ENCODE measurements at places on chromosomes 2 and 18.

DNA sequence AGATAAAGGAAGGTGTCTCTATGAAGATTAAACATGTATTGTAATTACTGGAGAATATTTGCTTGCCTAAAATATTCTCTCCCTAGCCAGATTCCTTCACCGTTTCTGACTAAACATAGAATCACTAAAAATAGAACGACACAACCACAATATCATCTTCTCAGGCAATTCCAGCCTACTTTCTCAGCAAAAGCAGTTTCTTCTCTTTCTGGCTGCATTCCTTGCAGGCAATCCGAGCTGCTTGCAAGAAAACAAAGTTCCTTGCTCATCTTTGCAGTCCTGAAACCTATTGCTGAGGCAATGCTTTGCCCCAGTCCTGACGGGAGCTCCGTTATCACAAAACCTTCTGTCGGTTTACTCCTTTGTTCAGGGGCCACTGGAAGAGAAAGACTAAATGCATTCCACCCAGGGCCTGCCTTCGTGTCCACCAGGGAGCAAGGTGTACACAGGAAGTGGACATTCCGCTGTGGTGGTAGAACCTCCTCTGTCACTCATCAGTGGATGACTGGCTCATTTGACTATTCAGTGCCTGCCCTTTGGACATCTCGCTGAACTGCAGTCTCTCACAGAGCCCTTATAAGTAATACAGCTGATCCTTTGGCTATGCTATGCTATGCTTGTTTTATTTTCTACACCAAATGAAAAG is 239.2 kb upstream of the DOK6 start:
- no peak for DNase-seq

DNA sequence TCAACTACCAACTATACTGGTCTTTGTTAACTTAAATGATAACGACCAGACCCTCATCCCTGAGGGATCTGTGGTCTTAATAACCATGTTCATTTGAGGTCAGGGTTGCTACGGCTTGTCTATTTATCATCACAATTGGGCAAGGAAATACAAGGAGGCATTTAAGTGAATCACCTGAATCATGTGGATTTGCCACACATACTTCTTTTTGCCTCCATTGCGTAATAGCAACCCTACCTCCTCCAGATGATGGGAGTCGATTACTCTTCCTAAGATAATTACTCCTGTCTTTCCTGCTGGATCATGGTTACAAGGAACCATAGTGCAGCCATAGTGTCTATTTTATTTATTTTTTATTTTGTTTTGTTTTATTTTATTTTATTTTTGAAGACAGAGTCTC is 42.2 kb downstream of the TAF4B start:
- no peak for DNase-seq

- no peak for DNase-seq
Measured at GRCh38 chr2:183564726-183565125, 440.5 kb downstream of the NUP35 start.

DNA sequence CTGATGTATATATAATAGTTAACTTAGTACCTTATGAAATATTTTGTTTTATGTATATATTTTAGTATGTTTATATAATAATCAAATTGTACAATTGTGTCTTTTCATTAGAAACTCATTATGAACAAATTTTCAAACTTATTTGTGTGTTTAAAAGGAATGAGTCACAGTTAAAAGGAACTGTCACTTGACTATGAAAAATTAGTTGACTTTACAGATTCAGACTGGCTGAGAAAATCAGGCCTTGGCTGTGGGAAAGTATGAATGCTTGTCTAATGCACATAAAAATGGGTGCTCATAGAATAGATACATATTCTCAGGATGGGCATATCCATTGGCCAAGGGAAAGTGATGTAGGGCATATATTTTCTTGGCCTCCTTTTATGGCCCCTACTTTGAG is 576.8 kb downstream of the SATB2 start:
- no peak for DNase-seq

- DNase-seq: no peak
Measured at GRCh38 chr18:12005538-12006487, 24.5 kb downstream of the IMPA2 start.

DNA sequence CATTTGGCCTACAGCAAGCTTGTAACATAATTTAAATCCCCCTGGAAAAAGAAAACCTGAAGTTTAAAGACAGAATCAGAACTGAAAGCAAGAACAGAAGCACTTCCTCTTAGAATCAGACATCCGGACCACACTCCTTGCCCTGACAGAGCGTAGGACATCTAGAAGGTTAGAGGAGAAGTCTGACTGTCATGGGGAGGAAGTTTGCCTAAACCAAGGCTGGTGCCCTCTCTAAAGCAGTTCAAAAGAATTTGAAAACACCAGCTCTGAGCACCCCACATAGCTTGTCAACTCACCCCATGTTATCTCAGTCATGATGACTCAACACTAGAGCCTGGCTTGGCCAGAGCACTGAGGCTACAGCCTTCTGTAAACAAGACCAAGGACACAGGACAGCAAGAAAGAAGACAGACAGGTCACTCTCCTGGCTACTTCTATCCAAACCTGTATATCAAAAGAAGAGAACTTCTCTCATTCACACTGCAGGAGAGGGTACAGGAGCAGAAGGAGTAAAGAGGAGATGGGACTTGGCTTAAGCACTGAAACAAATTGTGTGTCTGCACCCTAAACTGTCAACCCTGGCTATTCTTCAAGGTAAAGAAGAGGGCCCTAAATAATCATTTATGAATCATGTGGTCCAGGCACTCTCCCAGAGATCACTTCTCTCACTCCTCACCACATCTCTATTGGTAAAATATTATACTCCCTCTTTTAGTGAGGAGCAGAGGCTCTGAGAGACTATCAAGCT is 198.6 kb downstream of the MEMO1 start:
- peak; percentile 0 for DNase-seq

DNA sequence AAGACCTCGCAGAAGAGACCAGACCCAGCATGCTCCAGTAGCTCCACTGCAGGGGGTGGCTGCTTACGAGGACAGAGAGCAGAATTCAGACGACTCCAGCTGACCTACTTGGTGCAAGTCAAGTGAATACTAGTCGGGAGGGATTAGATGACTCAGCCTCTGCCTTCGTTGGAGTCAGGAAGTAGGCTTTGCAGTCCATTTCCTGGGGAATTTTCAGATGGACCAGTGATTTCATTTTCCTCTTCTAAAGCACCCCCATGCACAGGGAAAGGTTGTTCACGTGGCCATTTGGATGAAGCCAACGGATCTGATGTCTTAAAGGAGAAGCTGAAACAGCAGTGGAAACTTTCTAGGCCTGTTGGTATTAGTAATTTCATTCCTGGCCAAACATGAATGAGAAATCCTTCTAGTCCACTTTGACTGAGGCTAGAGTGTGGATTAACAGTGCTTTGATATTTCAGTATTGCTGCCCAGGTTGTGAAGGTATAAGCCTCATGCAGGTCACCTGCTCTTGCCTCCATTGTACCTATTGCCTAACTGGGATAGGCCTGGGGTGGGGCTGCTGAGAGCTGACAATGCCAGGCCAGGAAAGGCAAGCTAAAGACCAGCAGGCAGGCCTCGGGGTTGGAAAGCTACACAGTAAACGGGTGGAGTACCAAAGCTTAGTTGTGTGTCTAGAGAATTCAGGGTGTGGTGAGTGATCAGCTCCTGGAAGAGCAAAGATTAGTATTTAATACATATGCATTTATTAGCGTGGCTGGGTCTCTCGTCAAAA is 117.6 kb upstream of the FOSL2 start:
- no peak for DNase-seq

DNA sequence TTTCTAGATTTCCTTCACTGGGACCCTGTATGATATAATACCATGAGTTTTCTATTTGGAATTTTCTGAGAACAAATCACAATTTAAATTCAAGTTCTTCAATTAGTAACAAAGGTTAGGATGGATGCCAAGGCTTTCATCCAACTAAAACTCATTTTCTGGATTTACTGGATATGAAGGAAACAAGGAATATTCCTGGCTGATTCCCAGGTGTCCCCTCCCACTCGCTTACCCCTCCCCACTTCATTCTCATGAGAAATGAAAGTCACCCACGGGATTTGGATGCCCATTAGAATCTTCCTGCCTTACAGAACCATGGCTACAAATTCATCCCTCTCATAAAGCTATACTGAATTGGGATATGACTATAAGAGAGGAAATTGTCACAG is 40.0 kb downstream of the RNU4ATAC start:
- no peak for DNase-seq

GRCh38 chr2:14633461-14634181 is 1.1 kb downstream of the LRATD1 start:
- no peak for DNase-seq

GRCh38 chr2:112686348-112687217 is 34.2 kb upstream of the NT5DC4 start:
- no peak for DNase-seq

- DNase-seq: no peak
Measured at GRCh38 chr2:96952976-96953610, 33.3 kb downstream of the FAM178B start.

DNA sequence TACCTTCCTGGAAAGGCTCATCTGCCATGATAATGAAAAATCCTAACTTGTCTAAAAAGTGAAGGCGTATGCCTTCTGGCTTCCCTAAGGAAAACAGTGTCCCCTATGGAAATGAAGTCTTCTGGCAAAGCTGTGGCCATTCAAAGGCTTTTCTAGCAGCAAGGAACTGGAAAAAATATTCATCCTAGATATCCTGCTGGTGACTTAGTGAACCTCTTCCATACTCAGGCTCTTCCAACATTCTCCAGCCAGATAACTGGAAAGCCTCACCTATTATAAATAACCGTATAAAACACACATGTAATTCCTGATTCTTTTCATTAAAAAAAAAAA is 84.7 kb downstream of the RBMS1 start:
- DNase-seq: no peak

- DNase-seq: no peak
Measured at GRCh38 chr18:60149316-60149715, 223.3 kb downstream of the MC4R start.

DNA sequence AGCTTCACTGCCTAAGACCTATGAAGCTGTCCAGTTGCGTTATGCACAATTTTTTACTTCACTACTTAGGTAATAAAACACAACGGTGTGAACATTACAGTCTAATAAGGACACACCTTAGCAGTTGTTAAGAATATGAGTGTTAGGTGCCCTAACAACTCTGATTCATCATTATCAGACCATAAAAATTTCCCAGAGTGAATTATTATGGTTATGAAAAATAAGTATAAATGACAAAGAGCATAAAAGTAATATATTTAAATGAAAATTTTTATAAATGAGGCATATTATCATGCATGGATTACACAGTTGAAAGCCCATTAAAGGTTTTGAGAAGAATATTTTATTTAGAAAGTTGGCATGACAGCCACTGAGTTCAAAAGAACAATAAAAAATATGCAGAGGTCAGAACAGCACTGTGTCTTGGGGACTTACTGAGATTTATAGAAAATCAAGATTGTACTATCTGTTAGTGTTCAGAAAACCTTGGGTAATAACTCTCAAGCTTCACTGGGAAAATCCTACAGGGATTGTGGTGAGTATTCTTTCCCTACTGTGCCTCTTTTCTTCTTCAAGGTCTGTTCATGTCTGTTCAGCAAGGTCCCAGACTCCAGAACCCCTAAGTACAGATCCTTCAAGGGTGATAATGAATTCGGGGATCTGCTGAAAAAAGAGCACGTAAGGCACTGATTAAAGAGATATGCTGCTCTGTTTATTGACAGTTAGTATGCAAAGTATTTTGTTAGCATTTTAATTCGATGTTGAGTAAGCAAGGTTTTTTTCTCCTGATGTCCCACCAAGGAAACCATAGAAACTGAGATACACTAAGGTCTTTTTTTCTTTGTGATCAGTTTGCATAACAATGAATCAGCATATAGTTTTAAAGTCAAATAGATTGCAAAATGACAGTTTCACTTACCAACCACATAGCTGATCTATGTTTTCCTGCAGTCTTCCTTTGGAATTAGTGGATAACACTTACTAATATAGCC is 250.0 kb downstream of the DSEL start:
- no peak for DNase-seq

- no peak for DNase-seq
Measured at GRCh38 chr18:49127471-49128190, 176.9 kb upstream of the SMAD7 start.

- no peak for DNase-seq
Measured at GRCh38 chr2:203704430-203704829, 2.0 kb upstream of the CD28 start.

GRCh38 chr2:238839428-238839827 is 8.5 kb upstream of the TWIST2 start:
- DNase-seq: no peak

- DNase-seq: no peak
Measured at GRCh38 chr2:196719110-196719872, 79.8 kb downstream of the CCDC150 start.

- no peak for DNase-seq
Measured at GRCh38 chr2:136225950-136226835, 108.2 kb upstream of the CXCR4 start.

- DNase-seq: no peak
Measured at GRCh38 chr18:76246590-76246989, 248.5 kb downstream of the ZNF516 start.

DNA sequence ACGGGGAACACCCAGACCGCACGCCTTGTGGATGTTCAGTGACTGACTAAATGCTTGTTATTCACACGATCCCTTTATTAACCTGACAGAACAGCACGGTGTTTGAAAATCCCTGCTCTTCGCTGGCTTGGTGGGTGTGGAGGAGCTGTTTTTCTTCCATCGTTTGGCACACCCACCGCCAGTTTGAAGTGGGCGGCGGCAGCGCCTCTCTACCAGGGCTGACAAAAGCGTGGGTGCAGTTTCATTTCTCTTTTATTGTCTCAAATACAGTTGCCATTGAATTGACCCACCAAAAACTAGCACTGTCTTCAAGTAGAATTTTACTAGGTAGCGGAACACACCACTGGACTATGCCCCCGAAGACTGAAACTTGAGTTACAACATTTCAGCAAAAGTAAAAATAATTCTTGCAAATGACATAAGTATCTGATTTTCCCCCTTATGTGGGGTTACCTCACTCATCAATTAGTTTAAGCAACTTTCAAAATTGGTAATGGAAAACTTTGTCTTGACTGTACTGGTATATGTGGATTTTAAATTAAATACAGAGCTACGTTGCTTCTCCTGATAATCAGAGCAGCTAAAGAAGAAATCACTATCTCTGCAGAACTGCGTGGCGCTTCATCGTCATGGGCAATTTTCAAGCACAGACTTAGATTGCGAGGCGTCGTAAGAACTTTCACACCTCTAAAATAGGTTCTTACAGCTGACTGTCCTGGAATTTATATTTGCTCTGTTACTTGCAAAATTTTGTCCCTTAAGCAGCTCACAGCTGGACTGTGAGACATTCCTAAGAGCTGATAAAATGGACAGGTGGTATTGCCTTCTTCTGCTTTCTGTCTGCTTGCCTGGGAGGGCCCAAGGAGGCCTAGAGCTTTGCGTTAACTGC is 60.9 kb downstream of the LDLRAD4 start:
- DNase-seq: no peak

DNA sequence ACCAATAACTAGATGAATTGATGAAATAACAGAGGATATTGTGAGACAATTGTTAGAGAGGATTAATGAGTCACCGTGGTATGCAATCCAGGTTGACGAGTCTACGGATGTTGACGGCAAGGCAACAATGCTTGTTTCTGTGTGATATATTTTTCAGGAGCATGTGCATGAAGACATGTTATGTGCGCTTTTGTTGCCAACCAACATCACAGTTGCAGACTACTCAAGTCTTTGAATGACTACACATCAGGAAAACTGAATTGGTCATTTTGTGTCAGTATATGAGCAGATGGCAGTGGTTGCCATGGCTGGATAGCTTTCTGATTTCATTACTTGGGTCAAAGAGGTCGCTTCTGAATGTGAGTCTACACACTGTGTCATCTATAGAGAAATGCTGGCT is 96.8 kb upstream of the CRACDL start:
- no peak for DNase-seq

All from hippocampal formation (tissue), 2 donors.